Adrenal gland (tissue), 19 donors: ENCODE measurements at places on chromosomes 4 and X. TPM values are rescaled to one million over a fixed set of nuclear protein-coding genes. Genes with fewer than 3 reads are reported as not detected.

DNA sequence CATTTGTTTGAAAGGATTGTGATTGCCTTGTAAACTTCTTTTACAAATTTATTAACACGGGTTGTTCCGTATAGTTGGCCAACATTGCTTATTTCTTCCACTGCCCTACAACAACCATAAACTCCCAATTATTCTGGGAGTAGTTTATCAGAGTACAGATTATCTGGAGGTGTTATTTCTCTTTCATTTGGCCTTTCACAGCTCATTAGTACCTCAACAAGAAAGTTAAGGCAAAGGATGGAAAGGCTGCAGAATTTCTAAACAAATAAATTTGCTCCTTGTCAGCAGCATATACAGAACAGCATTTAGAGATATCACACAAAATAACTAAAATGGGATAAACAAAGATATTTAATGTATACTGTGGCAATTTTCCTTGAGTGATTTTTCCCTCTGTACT, 548.8 kb downstream of the DMD start:
- DNase-seq, result no peak

DNA sequence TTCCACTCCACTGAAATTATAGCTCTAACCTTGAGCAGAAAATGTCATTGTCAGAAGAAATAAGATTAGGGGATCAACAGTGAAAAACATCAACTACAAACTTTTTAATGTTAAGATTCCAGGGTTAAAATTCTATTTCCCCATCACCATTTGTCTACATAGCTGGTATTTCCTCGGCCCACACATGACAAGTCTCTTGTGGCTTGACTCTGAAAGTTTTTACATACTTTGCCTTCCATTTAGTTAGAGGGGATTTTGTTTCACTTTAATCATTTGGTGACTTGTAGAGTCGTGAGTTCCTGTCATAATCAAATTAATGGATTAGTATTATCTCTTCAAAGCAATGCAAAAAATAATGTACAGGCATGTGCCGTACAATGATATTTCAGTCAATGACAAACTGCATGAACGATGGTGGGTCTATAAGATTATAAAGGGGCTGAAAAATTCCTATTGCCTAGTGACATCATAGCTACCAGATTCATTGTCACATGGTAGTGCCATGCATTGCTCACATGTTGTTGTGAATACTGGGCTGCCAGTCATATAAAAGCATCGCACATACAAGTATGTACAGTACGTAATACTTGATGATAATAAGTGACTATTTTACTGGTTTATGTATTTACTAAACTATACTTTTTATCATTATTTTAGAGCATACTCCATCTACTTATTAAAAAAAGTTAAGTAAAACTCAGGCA, 72.0 kb downstream of the ING2 start:
- no peak for DNase-seq

APEX2 gene
- polyA plus RNA-seq, result 16.2 TPM

UVSSA gene
- polyA plus RNA-seq, result 2.9 TPM

GRCh38 chr4:169627307-169627706, 6.9 kb downstream of the CLCN3 start:
- no peak for DNase-seq

DNA sequence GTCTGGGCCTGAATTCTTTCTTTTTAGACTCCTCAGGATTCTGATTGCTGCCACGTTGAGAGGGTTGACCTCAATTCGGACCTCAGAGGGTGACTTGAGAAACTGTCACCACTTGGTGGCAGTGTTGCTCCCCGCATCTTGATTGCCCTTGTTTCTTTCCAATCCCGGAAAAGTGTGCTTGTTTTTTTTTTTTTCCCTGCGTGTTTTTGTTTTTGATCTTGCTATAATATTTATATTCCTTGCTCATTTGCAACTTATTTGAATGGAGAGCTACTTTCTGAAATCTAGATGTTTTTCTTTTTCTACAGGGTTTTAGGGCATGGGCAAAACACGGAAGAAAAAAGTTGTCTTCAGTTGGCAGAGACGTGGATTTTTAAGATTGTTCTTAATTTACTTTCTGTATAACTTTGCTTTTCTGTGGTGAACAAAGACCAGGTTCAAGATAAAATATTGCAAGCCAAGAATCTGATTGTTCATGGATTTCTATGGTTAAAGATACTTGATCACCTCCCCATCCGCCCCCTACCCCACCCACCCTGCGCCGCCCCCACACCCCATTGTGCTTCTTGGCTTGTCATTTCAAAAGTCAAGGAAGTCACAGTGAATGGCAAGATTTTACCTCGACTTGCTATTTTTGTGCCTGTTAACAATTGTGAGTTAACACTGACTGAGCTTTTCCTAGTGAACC, 102.0 kb downstream of the PTTG2 start:
- DNase-seq, result peak; percentile 91

DNA sequence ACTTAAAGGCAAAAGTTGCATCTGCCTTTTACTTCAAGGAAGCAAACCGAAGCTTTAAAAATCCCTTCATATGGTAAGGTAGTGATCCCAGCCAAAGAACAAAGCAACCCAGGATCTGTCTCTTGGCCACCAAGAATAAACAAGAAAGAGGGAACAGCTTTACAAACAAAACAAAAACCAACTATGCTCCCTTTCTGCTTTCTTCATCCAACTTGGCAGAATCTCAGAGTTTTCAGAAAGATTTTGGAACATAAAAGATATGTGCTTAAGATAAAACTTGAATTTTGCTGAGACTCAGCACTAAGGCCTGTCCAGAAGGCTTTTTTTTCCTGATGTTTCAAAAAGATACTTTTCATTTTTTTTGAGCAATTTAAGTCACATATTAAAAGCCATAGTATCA, 94.0 kb downstream of the COL4A6 start:
- DNase-seq, result no peak

SULT1E1 gene
- 24.1 TPM for polyA plus RNA-seq

GRCh38 chrX:123909523-123909922, 49.7 kb downstream of the XIAP start:
- no peak for DNase-seq

DNA sequence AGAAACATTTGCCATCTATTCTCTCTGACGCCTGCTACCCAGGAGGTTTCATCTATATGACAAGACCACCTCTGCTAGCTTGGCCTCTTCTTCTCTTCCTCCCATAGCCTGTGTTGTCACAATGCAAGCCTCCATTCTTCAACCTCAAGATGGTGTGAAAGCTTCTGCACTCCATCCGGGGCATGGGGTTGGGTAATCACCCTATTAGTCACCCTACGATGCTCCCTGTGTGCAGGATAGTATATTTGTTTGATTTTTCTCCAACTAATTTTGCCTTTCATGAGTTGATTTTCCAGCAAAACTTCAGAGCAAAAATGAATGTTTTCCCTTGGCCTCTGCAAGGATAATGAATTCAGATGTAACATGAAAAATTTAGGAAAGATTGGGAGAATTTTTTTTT, 128.0 kb upstream of the STS start:
- DNase-seq, result no peak

MAGEA9B gene
- polyA plus RNA-seq, result not detected

NPNT gene
- 10.5 TPM for polyA plus RNA-seq

GRCh38 chrX:112766774-112767173, 73.9 kb downstream of the AMOT start:
- DNase-seq, result no peak

DNA sequence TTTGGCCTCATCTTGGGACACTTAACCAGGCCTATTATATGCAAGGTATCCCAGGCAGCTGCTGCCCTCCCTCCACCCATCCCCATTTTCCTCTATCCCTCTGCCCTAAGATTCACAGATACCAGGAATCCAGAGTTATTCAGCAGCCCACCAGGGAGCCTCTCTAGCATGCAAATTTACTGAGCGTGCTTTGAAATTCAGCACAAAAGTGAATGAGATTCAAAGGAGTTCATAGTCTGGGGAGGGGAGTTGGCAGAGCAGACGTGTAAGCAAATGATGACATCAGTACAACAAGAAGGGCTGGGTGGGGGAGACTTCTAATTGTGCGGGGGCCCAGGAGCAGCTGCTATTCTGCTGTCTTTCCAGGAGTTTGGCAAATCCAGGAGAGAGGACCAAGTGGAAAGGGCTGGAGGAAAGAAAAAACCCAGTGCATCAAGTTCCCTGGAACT, 1.7 kb upstream of the MTM1 start:
- no peak for DNase-seq

MAGEE2 gene
- 0.07 TPM for polyA plus RNA-seq

GRCh38 chr4:155376387-155377268, at the start of gene MAP9:
Gene MAP9, minus strand, starts transcription at chr4:155376965. Its CDS starts 1,115 bp downstream, at chr4:155375850.
- DNase-seq, result peak; percentile 94

- no peak for DNase-seq
Observed at GRCh38 chr4:6526671-6527091, 48.3 kb upstream of the MAN2B2 start.

- no peak for DNase-seq
Observed at GRCh38 chr4:16122308-16122711, 38.5 kb upstream of the PROM1 start.

KCND1 gene
- 2.4 TPM for polyA plus RNA-seq

- no peak for DNase-seq
Observed at GRCh38 chr4:44421330-44422065, 27.1 kb downstream of the KCTD8 start.

GRCh38 chrX:3377560-3377959, 31.1 kb upstream of the MXRA5 start:
- DNase-seq, result no peak

SPATA18 gene
- 2.5 TPM for polyA plus RNA-seq

DNA sequence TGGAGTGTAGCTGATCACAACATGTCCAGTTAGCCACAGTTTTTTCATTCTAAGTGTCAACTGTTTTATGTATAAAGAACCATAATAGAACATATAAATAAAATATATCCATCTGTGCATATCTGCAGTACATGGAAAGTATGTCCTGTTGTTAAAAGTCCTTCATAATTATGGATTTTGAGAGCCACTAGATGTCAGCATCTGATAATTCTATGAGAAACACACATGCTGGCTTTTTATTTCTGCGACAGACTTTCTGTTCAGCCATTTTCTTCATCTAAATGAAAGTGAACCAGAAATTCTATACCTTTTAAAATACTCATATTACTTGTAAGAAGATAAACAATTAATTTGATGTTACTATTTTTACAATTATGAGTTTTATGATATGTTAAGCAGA, 251.5 kb downstream of the GPM6A start:
- no peak for DNase-seq

DNA sequence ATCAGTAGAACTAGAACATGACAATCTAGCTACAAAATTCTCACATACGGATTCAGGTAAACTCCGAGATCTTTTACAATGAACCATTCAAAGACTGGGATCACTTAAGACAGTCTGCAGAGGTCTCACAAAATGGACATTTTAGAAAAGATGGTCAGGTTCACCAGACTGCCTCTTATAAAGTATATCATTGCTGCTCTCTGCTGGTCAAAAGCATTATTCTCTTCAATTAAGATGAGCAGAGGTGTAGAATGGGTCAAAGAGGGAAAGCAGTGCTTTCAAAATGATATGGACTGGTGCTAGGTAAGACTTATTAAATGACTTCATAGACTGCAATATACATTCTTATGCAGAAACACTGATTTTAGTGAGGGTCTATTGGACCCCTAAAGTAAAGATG, 434.7 kb downstream of the PACRGL start:
- no peak for DNase-seq

DNA sequence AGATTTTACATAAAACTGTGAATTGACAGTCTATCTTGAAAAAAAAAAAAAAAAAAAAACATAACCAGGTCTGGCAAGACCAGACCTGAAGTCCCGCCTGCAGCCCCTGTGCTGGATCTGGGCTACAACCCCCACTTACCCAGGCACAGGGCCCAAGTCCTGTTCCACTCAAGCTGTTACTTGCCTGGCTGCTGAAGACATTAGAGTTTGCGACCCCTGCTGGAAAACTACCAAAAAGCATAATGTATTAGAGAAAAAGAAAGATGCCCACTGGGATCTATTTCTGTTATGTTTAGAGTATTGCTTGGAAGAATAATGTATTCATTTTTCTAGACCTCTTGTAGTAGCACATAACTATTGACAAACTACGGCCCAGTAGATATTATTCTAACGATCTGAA, 4.7 kb downstream of the HS3ST1 start:
- DNase-seq, result peak; percentile 29

GRCh38 chrX:34658326-34658725, 1.2 kb upstream of the TMEM47 start:
- no peak for DNase-seq

DNA sequence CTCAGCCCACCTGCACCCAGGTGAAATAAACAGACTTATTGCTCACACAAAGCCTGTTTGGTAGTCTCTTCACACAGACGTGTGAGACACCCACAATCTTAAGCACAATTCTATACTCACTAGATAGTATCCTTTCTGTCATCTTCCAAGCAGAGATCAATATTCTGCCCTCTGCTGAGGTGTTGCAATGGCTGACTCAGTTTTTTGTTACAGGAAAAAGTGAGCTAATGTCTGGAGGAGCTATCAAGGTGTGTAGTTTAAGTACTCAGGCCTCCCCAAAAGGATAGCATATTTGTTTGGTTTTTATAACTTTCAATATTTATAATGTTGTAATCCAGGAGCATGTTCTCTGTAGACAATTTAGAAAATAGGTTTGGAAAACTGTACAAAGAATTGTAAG, 775.2 kb upstream of the POU3F4 start:
- no peak for DNase-seq

MORC4 gene
- polyA plus RNA-seq, result 44.7 TPM

GRCh38 chrX:3599802-3600430, 113.5 kb downstream of the PRKX start:
- no peak for DNase-seq

DCAF12L2 gene
- 0.20 TPM for polyA plus RNA-seq

DNA sequence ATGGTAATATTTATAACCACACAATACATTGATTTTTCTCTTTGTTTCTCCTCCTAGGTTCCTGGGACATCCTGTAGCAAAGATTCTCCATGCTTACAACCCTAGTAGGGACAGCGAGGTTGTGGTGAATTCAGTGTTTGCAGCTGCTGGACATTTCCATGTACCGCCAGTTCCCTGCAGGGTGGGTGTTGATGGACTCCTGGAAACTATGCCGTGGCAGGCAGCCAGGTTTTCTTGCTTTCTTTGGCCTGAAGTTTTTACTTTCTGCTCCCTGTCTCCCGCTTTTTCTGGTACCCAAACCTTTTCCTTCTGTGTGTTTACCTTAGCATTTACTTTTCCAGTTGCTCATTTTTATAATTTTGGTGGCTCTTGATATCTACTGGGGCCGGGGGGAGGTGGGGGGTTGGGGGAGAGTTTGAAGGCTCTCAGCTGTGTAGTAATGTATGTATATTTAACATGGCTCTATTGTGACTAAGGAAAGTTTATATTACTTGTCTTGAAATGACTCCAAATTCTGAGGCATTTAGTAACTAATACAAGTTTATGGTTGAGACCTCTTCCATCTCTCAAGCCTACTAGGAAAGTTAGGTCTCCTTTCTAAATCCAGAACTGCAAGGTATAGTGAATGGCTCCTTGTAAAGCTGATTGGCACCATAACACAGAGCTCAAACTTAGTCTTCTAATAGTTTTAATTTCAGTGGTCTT, 89.7 kb downstream of the TMEM131L start:
- DNase-seq, result peak; percentile 38

ZMAT1 gene
- polyA plus RNA-seq, result 45.4 TPM

GRCh38 chrX:115214151-115214550, 19.7 kb downstream of the LRCH2 start:
- no peak for DNase-seq

GSX2 gene
- not detected for polyA plus RNA-seq
